Memory B cell (primary cell): ENCODE measurements at places on chromosomes 3 and 15.

GRCh38 chr3:12810961-12811360 is 14.5 kb downstream of the CAND2 start:
- peaks cover 6% of the 10 kb centered on the region for H3K4me1 ChIP-seq
- DNase-seq, result no peak

GRCh38 chr3:72390841-72391240 is 457.4 kb downstream of the SHQ1 start:
- DNase-seq, result no peak
- no peak overlapping the region for H3K4me3 ChIP-seq
- H3K27me3 ChIP-seq, result no peaks in the 10 kb centered on the region
- H3K36me3 ChIP-seq, result peaks cover 4% of the 10 kb centered on the region

- no peaks in the 10 kb centered on the region for H3K4me1 ChIP-seq
- H3K27me3 ChIP-seq, result no peaks in the 10 kb centered on the region
- DNase-seq, result no peak
These were observed 251.6 kb downstream of the RPLP1 start for GRCh38 chr15:69704229-69704628.

DNA sequence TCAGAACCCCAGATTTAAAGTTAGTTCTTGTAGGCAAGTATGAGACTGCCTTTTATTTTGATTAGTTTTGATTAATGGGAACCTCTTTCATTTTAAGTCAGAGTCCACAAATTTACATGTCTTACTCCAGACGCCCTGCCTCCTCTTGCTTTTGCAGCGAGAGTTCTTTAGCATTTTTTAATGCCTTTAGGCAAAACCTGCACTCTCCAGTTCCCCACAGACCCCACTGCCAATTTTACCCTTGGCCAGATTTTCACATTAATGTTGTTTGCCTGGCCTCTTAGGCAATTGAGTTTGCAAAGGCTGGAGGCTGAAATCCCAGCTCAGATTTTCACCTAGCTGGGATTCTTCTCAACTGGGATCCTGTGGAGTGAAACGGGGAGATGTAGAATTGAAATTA is 85.8 kb downstream of the GAP43 start:
- no peaks in the 10 kb centered on the region for H3K36me3 ChIP-seq
- H3K27ac ChIP-seq, result no peak overlapping the region
- no peak overlapping the region for H3K4me3 ChIP-seq
- H3K4me1 ChIP-seq, result no peaks in the 10 kb centered on the region

DNA sequence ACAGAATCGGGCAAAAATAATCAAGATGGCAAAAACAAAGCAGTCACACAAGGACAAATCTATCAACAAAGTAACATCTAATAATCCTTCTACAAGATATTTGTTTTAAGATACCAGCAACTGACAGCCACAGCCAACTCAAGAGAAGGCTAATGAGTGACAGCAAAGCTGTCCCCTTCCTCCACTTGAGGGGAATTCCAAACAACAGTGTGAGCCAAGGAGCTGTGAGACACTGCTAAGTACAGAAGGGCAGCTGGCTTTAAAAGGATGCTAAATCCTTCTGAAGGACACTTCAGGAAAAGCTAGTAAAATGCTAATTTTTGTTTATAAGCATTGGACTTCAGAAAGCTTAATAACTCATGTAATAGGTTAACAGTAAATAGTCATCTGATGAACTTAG is 120.3 kb upstream of the GOLGA8J start:
- H3K36me3 ChIP-seq, result no peaks in the 10 kb centered on the region
- H3K4me1 ChIP-seq, result no peaks in the 10 kb centered on the region
- H3K4me3 ChIP-seq, result no peak overlapping the region
- no peak overlapping the region for H3K27ac ChIP-seq
- H3K27me3 ChIP-seq, result peaks cover 11% of the 10 kb centered on the region
- no peak for DNase-seq

- H3K4me1 ChIP-seq, result peaks cover 27% of the 10 kb centered on the region
- H3K36me3 ChIP-seq, result no peaks in the 10 kb centered on the region
- H3K4me3 ChIP-seq, result peak overlapping the region; percentile 88
- H3K27me3 ChIP-seq, result no peaks in the 10 kb centered on the region
- H3K27ac ChIP-seq, result peak overlapping the region; percentile 89
These were observed 7.4 kb upstream of the TBC1D5 start for GRCh38 chr3:17749705-17750293.

- H3K36me3 ChIP-seq, result no peaks in the 10 kb centered on the region
- no peaks in the 10 kb centered on the region for H3K27me3 ChIP-seq
- no peak overlapping the region for H3K4me3 ChIP-seq
- H3K4me1 ChIP-seq, result no peaks in the 10 kb centered on the region
- DNase-seq, result no peak
- H3K27ac ChIP-seq, result no peak overlapping the region
These were observed 494.1 kb downstream of the ZNF385D start for GRCh38 chr3:21256932-21257331.

- DNase-seq, result no peak
- peaks cover 12% of the 10 kb centered on the region for H3K27me3 ChIP-seq
- H3K4me3 ChIP-seq, result no peak overlapping the region
- H3K36me3 ChIP-seq, result no peaks in the 10 kb centered on the region
- no peak overlapping the region for H3K27ac ChIP-seq
- H3K4me1 ChIP-seq, result peaks cover 3% of the 10 kb centered on the region
These were observed 128.9 kb downstream of the MEGF11 start for GRCh38 chr15:66124651-66125050.

DNA sequence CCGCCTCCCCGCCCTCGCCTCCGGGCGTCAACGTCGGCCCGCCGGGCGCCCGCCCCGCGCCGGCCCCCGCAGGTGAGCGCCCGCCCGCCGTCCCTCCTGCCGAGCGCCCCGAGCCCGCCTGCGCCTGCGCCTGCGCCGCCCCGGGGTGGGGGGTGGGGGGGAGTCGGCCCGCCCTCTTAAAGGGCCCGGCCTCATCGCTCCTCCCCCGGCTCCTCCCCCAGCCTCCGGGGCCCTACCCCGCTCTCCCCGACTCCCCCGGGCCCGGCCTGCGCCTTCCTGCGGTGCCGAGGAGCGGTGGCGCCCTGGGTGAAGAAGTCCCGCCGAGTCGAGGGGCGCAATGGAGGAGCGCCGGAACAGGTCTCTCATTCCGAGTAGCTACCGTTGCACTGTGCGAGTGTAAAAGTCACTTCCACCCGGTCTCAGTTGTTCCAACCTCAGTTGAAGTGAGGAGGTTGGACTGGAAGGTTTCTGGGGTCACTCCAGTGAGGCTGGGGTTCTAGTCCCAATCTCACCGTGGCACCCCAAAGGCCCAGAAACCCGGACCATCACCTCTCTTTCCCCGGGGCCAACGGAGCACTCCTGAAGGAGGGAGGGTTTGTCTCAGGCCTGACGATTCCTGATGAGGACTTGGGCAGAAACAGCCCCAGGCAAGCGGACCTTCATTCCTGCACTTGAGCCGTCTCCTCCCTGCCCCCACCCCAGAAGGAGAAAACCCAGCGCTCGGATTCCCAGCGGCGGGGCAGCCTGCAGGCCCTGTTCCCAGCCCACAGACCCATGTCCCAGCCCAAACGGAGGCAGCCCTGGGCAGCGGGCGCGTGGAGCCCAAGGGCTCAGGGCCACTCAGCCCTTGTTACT is 1.5 kb upstream of the TNK2 start:
- peaks cover 29% of the 10 kb centered on the region for H3K4me1 ChIP-seq
- H3K27ac ChIP-seq, result peak overlapping the region; percentile 100
- no peaks in the 10 kb centered on the region for H3K27me3 ChIP-seq
- peaks cover 2% of the 10 kb centered on the region for H3K36me3 ChIP-seq
- peak overlapping the region; percentile 83 for H3K4me3 ChIP-seq

GRCh38 chr15:45646220-45646619 is 11.4 kb downstream of the SQOR start:
- H3K4me3 ChIP-seq, result no peak overlapping the region
- peaks cover 30% of the 10 kb centered on the region for H3K4me1 ChIP-seq
- peaks cover 12% of the 10 kb centered on the region for H3K36me3 ChIP-seq
- no peak for DNase-seq

GRCh38 chr15:101088788-101089578 is 162.9 kb downstream of the CHSY1 start:
- no peaks in the 10 kb centered on the region for H3K36me3 ChIP-seq
- DNase-seq, result peak; percentile 94
- peaks cover 4% of the 10 kb centered on the region for H3K4me1 ChIP-seq
- H3K27me3 ChIP-seq, result no peaks in the 10 kb centered on the region

DNA sequence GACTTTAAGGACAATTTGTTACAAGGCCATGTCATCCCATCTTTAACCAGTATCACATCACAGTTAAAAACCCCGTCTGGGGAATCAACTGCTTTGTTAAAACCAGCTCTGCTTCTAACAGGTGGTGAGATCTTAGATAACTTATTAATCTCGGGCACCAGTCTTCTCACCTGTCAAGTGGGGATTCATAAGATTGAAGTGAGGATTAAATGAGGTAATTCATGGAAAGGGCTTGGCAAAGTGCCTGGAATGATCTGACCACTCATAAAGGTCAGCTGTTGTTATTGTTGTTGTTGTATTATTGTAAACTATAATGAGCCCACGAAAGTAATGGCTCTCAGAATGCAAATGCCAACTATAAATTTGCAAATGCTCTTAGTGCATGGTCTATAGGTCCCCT is 30.1 kb upstream of the SLC24A5 start:
- DNase-seq, result no peak
- H3K36me3 ChIP-seq, result no peaks in the 10 kb centered on the region
- peaks cover 5% of the 10 kb centered on the region for H3K27me3 ChIP-seq
- no peaks in the 10 kb centered on the region for H3K4me1 ChIP-seq
- no peak overlapping the region for H3K27ac ChIP-seq

DNA sequence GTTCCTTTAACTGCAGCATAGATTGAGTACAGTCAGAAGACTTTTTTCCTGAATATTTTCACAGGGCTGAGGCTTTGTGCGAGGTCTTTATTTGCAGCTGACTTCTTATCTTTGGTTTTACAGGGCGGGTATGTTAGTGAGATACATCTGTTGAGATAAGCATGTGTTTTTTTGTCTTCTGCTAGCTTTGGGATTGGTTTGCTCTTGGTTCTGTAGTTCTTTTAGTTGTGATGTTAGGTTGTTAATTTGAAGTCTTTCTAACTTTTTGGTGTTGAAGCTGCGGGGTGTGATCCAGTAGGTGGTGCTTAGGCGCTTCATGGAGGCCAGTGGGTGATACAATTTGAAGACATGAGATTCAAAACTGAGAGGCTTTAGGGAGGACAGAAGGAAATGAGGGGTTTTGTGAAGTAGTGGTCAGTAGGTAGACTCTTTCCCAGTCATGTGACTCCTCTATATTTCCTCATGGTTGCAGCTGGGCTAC is 67.9 kb upstream of the TNFSF10 start:
- H3K27me3 ChIP-seq, result no peaks in the 10 kb centered on the region
- no peak for DNase-seq
- peaks cover 3% of the 10 kb centered on the region for H3K36me3 ChIP-seq
- peaks cover 14% of the 10 kb centered on the region for H3K4me1 ChIP-seq
- H3K4me3 ChIP-seq, result no peak overlapping the region
- H3K27ac ChIP-seq, result peak overlapping the region; percentile 14

DNA sequence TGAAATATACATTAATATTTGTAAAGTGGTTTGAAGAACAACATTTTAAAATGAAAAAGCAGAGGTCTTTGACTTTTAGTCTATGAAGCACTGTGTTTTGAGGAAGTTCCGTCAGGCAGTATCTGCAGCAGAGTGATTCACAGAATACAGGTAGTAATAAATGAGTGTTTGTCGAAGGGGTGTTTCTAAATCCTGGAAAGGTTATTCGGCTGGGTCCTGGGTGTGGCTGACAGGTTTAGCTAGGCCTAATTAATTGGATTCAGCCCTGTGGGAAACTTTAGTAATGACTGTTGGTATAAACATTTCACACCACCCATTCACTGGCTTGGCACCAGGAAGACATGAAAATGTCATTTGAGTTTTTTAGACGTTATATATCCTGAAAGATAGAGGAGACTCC is 51.3 kb downstream of the TIPARP start:
- no peak overlapping the region for H3K4me3 ChIP-seq
- H3K27me3 ChIP-seq, result no peaks in the 10 kb centered on the region
- DNase-seq, result no peak
- peaks cover 10% of the 10 kb centered on the region for H3K4me1 ChIP-seq
- H3K36me3 ChIP-seq, result no peaks in the 10 kb centered on the region
- H3K27ac ChIP-seq, result no peak overlapping the region

DNA sequence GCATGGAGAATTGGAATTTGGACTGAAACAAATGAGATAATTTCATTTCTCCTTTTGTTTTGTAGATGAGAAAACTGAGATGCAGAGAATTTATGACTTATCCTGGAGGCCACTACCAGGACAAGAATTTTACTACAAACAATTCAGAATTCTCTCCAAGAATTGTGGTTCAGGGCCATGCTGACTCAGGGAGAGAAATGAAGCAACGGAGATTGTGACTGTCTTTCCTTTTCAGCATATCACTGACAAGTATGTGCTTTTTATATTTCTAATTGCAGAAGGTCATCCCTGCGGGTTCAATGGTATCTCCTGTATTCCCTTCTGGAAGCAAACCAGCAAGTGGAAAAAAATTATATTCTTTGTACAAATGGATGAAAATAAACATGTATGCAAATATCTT is 170.8 kb upstream of the MITF start:
- no peak overlapping the region for H3K4me3 ChIP-seq
- DNase-seq, result no peak
- no peaks in the 10 kb centered on the region for H3K4me1 ChIP-seq
- H3K27ac ChIP-seq, result no peak overlapping the region
- no peaks in the 10 kb centered on the region for H3K36me3 ChIP-seq

- H3K27me3 ChIP-seq, result peaks cover 22% of the 10 kb centered on the region
- no peak overlapping the region for H3K4me3 ChIP-seq
- H3K4me1 ChIP-seq, result peaks cover 16% of the 10 kb centered on the region
- H3K27ac ChIP-seq, result no peak overlapping the region
These were observed 64.6 kb downstream of the HES1 start for GRCh38 chr3:194200422-194201081.

GRCh38 chr3:183895296-183895695 is 10.6 kb upstream of the PARL start:
- H3K27me3 ChIP-seq, result peaks cover 13% of the 10 kb centered on the region
- H3K36me3 ChIP-seq, result peaks cover 2% of the 10 kb centered on the region
- no peak overlapping the region for H3K4me3 ChIP-seq
- peak; percentile 48 for DNase-seq
- H3K27ac ChIP-seq, result no peak overlapping the region

DNA sequence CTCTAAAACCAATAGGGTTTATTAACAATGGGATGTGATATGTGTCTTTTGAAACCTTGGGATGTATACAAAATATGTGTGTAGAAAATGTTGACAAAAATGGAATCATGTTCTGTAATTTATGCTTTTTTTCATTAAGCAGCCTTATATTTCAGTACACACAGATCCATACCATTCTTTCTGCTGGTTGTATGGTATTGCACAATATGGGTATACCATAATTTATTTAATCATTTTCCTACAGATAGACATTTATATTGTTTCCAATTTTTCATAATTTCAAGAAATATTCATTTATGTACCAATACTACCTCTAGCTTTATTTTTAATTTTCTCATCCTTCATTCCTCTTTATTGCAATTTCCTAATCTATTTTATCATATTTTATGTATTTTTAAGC is 83.5 kb downstream of the NEK10 start:
- peaks cover 2% of the 10 kb centered on the region for H3K4me1 ChIP-seq
- H3K36me3 ChIP-seq, result peaks cover 3% of the 10 kb centered on the region
- H3K27me3 ChIP-seq, result no peaks in the 10 kb centered on the region
- H3K4me3 ChIP-seq, result no peak overlapping the region
- no peak for DNase-seq

- peaks cover under 1% of the 10 kb centered on the region for H3K4me1 ChIP-seq
- no peak overlapping the region for H3K27ac ChIP-seq
- no peak for DNase-seq
These were observed 6.3 kb downstream of the FRMD5 start for GRCh38 chr15:44188795-44189194.
